ENCODE measurements at places on chromosomes 12 and 14.

- no peak for DNase-seq
Observed at GRCh38 chr12:113204804-113205203, 16.5 kb upstream of the TPCN1 start.

GRCh38 chr12:123056053-123056452, 75.6 kb downstream of the ARL6IP4 start:
- DNase-seq = no peak

DNA sequence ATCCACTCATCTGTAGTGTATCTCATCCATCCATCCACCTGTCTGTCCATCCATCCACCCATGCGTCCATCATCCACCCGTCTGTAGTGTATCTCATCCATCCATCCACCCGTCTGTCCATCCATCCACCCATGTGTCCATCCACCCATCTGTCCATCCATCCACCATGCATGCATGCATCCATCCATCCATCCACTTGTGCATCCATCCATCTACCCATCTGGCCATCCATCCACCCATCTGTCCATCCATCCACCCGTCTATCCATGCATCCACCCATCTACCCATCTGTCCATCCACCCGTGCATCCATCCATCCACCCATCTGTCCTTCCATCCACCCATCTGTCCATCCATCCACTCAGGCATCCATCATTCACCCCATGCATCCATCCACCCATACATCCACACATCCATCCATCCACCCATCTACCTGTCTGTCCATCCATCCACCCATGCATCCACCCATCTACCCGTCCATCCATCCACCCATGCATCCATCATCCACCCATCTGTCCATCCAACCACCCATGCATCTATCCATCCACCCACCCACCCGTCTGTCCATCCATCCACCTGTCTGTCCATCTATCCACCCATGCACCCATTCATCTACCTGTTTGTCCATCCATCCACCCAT, 28.5 kb downstream of the FBRSL1 start:
- no peak for DNase-seq

- no peak for DNase-seq
Observed at GRCh38 chr12:100741084-100741711, 53.4 kb upstream of the ANO4 start.

GRCh38 chr12:132461526-132461925, 28.4 kb upstream of the FBRSL1 start:
- no peak for DNase-seq

DNA sequence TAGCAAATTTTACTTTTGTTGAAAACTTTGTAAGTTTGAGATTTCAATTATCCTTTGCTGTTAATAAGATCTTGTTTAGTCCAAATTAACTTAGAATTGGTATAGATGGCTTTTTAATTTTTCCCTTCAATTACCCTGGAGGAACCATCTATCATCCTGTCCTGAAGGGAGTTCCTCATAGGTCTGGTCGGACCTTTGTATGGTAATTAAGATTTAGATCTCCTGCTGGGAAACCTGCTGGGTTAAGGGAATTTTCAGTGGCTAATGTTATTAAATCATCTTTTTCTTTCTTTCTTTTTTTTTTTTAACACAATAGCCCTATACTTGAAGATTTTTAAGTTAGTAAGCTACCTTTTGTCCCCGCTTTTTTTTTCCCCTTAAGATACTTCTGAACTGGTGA, 63.0 kb upstream of the PRMT8 start:
- DNase-seq = no peak

DNA sequence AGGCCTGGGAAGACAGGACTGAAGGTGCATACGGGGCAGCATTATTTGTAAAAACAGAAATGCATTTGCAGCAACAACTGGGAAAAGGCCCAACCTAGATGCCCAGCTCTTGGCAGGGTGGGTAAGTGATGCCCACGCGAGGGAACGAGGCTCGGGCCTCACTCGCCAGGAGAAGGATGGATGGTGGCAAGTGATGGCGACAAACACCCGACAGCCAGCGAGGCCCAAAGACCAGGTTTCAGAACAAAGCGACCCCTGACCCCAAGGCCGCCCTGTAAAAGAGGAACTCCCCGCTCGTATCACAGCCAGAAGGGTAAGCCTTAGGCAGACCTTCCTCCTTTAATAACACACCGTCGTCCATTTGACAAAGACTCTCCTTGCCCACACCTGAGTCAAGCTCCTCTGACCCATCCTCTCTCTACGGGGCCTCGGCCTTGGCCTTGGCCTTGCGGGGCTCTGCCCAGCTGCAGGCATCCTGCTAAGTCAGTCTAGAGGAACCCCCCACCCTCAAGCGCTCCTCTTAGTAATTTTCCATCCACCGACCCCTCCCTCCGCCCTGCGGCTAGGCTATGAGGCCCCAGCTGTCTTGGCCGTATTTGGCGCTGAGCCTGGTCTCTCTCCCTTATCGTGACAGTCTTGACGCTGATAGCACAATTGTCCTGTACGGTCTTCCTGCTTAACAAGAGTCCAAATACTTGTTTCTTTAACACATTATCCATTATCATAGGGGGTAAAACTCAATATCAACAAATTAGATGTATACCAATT, 80.2 kb downstream of the NCOR2 start:
- no peak for DNase-seq

DNA sequence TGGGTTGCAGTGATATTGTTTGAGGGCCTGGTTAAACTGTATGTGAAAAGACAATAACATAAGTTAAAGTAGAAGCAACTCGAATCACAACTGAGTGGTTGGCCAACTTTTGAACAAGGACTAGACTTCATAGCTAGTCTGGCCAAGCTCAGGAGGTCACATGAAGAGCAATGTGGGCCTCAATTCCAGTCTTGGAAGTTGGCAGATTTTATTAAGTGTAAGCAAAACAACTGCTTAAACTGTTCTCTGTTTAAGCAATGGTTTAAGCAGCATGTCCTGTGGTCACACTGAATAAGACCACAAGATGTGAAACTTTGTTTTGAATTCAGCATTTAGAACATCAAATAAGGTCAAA, 100.4 kb downstream of the TMTC3 start:
- no peak for DNase-seq

DNA sequence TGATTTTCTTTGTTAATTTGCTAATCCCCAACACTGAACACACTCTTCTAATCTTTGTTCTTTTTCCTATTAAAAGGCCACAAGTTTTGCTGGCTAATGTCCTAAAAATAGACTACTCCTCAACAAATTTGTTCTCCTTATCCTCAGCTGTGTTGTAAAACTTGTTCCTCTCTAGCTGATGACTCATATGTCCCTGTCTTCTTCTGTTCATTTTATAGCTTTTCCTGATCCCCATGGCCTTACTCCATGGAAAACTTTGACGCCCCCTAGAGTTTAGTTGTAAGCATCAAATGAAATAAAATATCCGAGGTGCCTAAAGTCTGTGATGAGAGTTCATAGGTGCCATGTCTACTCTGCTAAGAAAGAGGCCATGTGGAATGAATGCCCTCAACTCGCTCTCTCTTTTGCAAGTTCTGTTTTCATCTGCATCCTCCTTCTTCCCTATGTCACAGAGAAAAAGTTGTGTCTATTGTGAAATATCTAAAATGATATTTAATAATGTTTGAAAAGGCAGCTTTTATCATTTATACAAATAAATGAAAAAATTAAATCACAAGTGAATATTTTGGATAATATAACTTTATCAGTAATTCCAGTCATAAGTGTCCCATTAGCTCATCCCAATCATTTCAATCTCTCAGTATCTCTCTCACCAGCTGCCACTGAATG, 237.9 kb downstream of the IPO8 start:
- no peak for DNase-seq
